T-helper 17 cell (primary cell): ENCODE measurements at places on chromosomes 7 and 10. TPM values are rescaled to one million over a fixed set of nuclear protein-coding genes. Genes with fewer than 3 reads are reported as not detected.

GRCh38 chr10:62038609-62039190 lies 137.2 kb downstream of the ARID5B start:
- H3K4me3 ChIP-seq, result peak overlapping the region; percentile 68
- peak overlapping the region; percentile 72 for H3K27ac ChIP-seq
- peak; percentile 64 for DNase-seq
- no peaks in the 10 kb centered on the region for H3K27me3 ChIP-seq
- no peaks in the 10 kb centered on the region for H3K36me3 ChIP-seq

DNA sequence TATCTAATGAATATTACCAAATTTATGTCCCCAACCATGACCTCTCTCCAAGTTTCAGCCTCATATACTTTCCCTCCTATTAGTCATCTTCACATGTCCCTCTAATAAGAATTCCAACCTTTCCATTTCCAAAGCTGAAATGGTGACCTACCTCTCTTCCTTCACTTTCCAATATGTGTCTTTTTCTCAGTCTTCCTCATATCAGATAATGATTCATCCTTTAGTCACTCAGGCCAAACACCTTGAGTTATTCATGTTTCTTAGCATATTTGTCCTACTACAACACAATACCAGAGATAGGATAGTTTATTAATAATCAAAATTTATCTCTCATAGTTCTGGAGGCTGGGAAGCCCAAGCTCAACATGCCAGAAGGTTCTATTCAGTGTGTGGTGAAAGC lies 318.5 kb upstream of the ZWINT start:
- H3K4me1 ChIP-seq, result no peaks in the 10 kb centered on the region
- no peaks in the 10 kb centered on the region for H3K36me3 ChIP-seq
- H3K27ac ChIP-seq, result no peak overlapping the region
- DNase-seq, result no peak

DNA sequence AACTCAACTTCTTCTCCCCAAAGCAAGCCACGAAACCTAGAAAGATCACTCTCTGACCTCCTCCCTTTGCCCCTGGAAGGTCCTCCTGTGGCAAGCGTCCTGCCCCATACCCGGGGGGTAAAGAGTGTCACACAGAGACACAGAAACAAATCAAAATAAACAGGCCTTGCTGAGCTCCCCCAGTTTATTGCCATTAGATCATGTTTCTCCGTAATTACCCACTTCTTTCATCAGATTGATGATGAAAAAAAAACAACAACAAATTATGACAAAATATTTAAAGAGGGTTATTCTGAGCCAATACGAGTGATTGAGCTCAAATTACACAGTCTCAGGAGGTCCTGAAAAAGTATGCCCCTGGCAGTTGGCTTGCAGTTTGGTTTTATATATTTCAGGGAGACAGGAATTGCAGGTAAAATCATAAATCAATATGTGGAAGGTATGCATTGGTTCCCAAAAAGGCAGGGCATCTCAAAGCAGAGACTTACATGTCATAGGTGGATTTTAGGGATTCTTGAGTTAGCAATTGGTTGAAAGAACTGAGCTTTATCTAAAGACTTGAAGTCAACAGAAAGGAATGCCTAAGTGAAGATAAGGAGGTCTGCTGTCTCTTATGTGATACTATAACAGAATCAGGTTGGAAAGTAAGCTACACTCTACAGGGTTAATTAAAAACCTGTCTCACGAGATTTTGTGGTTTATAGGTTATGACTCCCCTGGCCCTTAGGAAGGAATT lies 86.2 kb downstream of the APBB1IP start:
- H3K4me1 ChIP-seq, result peaks cover 10% of the 10 kb centered on the region

DNA sequence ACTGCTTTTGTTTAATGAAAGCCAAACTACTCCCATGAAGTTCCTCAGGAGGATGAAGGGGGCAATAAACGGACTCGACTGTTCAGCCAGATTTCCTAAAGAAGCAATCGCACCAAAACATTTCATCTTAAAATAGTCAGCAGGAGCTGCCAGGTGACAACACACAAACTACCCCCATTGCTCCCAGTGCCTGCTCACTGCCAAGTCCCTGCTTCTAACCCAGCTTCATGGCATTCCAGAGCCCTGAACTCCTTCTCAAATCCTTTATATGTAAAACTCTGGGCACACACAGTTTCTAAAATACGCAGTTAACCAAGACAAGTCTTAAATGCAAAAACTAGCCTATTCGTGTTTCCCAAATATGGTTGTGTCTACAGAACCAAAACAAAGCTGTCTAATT lies 110.0 kb downstream of the SORBS1 start:
- no peak overlapping the region for H3K27ac ChIP-seq
- no peak for DNase-seq
- H3K4me1 ChIP-seq, result no peaks in the 10 kb centered on the region
- H3K4me3 ChIP-seq, result no peak overlapping the region
- peaks cover 32% of the 10 kb centered on the region for H3K27me3 ChIP-seq
- H3K36me3 ChIP-seq, result no peaks in the 10 kb centered on the region

- no peak overlapping the region for H3K4me3 ChIP-seq
- H3K27ac ChIP-seq, result peak overlapping the region; percentile 56
- peaks cover 2% of the 10 kb centered on the region for H3K36me3 ChIP-seq
Measured at GRCh38 chr10:18689498-18689897, 30.3 kb downstream of the ARL5B start.

- H3K4me3 ChIP-seq, result peak overlapping the region; percentile 79
- H3K27ac ChIP-seq, result peak overlapping the region; percentile 97
- peaks cover 18% of the 10 kb centered on the region for H3K4me1 ChIP-seq
- no peaks in the 10 kb centered on the region for H3K27me3 ChIP-seq
- no peak for DNase-seq
Measured at GRCh38 chr10:16968416-16969041, 151.3 kb upstream of the RSU1 start.

DNA sequence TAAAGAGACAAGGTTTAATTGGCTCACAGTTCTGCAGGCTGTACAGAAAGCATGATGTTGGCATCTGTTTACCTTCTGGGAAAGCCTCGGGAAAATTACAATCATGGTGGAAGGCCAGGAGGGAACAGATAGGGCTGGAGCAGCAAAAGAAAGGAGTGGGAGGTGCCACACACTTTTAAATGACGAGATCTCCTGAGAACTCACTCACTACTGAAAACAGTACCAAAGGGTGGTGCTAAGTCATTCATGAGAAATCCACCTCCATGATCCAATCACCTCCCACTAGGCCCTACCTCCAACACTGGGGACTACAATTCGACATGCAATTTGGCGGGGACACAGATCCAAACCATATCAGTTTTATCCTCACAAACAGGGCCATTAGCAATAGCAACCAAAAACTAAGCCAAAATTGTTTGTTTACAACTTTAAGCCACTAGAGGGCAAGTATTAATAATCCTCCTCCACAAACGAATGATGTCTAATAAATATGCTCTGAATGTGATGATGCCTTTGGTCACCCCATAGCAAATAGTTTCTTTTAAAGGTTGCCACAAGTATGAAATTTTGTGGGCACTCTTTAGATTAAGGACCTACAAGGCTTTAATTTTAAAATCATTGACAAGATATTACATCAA lies 129.2 kb upstream of the NRBF2 start:
- DNase-seq, result no peak
- peaks cover 50% of the 10 kb centered on the region for H3K27me3 ChIP-seq
- H3K27ac ChIP-seq, result no peak overlapping the region
- H3K36me3 ChIP-seq, result no peaks in the 10 kb centered on the region

- H3K4me1 ChIP-seq, result no peaks in the 10 kb centered on the region
- H3K4me3 ChIP-seq, result no peak overlapping the region
- DNase-seq, result no peak
Measured at GRCh38 chr7:47446871-47447466, 134.9 kb downstream of the TNS3 start.

DNA sequence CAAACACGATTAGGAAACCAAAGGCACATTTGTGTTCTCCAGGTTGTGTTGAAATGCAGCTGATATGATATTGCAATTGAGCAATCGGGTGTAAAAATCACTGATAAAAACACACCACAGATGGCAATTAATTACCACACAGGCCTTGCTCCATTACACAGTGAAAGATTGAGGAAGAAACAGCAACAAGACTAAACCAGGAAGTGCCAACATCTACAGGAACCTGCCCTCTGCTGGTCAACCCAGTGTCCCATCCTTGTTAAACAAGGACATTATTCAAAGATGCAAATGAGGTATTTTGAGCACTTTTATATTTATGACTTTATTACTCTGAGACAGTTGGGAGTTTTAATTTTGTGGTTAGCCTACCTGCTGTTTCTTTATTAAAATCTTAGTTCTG lies 765.6 kb upstream of the GHITM start:
- no peaks in the 10 kb centered on the region for H3K36me3 ChIP-seq
- no peak overlapping the region for H3K4me3 ChIP-seq
- H3K4me1 ChIP-seq, result no peaks in the 10 kb centered on the region
- H3K27ac ChIP-seq, result no peak overlapping the region
- no peak for DNase-seq

- peaks cover 7% of the 10 kb centered on the region for H3K36me3 ChIP-seq
- H3K4me1 ChIP-seq, result peaks cover 59% of the 10 kb centered on the region
- H3K4me3 ChIP-seq, result no peak overlapping the region
- DNase-seq, result no peak
Measured at GRCh38 chr7:107172276-107173032, 3.7 kb downstream of the HBP1 start.

DNA sequence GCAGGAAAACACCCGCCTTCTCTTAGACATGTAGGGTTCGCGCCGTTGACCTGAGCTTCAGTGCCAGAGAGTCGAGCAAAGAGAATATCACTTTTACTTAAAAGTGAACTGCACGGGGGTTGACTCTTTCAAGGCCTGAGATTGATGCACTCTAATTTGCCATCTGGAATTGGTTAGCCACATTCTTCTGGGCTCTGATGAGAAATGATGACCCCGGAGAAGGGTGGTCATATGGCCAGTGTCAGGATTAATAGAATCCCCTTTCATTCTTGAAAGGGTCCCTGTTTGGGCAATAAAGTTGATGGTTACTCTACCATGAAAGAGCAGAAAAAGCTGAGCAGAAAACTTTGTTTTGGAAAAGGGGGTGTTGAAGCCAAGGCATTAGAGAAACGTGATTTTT lies 31.2 kb downstream of the GRK5 start:
- no peaks in the 10 kb centered on the region for H3K27me3 ChIP-seq
- no peak for DNase-seq
- H3K27ac ChIP-seq, result peak overlapping the region; percentile 83
- H3K36me3 ChIP-seq, result no peaks in the 10 kb centered on the region
- peaks cover 24% of the 10 kb centered on the region for H3K4me1 ChIP-seq
- H3K4me3 ChIP-seq, result no peak overlapping the region

DNA sequence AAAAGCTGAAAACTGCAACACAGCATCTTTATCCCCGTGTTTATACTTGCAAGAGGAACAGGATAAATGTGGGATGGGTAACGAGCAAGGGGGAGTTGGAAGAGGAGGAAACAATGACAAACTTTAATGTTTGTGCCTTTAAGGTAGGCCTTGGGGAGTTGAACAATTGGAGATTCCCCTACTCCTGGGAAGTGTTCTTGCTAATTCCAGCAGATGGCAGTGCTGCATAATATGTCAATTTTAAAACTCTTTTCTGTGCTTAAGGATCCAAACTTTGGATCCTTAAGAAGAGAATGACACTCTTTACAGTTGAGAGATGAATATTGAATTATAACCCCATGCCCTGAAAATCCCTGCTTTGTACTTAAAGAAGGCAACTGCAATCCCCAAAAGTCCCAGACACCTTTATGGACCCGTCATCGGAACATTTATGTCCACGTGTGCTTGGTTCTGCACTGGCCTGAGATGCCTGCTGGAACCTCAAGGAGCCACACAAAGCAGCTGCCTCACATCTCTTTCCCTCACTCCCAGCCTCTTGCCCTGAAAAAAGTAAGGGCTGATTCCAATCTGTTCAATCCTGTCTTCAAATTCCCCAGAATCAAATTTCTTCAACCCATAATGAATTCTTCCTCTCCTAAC lies 12.0 kb downstream of the IFIT5 start:
- DNase-seq, result no peak
- H3K4me3 ChIP-seq, result no peak overlapping the region
- H3K27ac ChIP-seq, result no peak overlapping the region

DNA sequence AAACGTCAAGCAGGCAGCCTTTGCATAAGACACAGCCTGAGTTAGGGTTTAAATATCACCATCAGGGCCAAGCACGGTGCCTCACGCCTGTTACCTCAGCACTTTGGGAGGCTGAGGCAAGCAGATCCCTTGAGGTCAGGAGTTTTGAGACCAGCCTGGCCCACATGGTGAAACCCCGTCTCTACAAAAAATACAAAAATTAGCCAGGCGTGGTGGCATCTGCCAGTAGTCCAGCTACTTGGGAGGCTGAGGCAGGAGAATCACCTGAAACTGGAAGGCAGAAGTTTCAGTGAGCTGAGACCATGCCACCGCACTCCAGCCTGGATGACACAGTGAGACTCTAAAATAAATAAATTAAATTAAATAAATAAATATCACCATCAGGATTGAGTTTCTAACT lies 33.0 kb downstream of the SRPK2 start:
- H3K27ac ChIP-seq, result peak overlapping the region; percentile 91
- H3K4me3 ChIP-seq, result no peak overlapping the region
- H3K4me1 ChIP-seq, result peaks cover 51% of the 10 kb centered on the region
- H3K36me3 ChIP-seq, result no peaks in the 10 kb centered on the region

GRCh38 chr10:17061418-17061817 lies 68.2 kb downstream of the CUBN start:
- no peak for DNase-seq
- H3K4me1 ChIP-seq, result peaks cover 6% of the 10 kb centered on the region
- H3K27me3 ChIP-seq, result no peaks in the 10 kb centered on the region
- H3K4me3 ChIP-seq, result no peak overlapping the region
- H3K36me3 ChIP-seq, result peaks cover 4% of the 10 kb centered on the region

DNA sequence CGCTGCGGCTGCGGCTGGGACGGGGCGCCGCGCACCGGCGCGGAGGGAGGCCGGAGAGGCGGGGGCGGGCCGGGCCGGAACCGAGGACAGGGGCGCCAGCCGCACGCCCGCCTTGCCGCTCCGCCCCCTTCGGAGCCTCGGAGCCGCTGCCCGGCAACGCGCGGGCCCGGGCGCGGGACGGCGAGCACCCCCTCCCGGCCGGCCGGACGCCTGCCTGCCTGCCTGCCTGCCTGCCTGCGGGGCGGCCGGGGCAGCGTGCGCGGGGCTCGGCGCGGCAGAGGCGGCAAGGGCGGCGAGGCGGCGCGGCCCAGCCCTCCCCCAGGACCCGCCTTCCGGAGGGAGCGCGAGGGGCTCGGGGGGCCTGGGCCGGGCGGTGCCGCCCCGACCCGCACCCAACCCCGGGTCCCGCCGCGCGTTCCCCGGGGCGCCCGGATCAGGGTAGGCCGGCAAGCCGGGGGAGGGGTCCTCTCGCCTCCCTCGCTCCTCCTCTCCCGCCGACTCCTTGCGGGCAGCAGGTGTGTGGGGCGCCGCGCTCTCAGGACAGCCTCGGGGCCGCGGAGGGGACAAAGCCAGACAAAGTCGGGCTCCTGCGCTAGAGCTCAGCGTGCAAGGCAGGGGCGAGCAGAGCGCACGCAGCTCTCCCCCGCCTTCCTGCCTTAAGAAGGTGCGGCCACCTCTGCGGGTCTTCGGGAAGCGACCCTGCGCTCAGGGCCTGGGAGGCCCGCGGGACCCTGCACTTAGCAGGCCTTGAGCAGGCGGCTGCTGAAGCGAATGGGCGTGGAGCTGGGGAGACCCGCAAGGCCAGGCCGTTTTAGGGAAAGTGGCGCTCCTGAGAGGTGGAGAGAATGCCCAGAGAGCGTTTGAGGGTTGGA lies at the start of gene KIAA1549:
Gene KIAA1549, minus strand, starts transcription at position 58 of the 872 bp plus-strand sequence. CDS start 120 bp downstream, outside the sequence.
- peaks cover 18% of the 10 kb centered on the region for H3K4me1 ChIP-seq
- H3K27me3 ChIP-seq, result peaks cover 49% of the 10 kb centered on the region
- no peak within 1 kb of the TSS for H3K27ac ChIP-seq
- H3K4me3 ChIP-seq, result peak within 1 kb of the TSS; percentile 94
- peak; percentile 20 for DNase-seq

SPDYE8 gene
- not detected for total RNA-seq

SMO gene
- total RNA-seq, result not detected

NODAL gene
- not detected for total RNA-seq

ZNF786 gene
- 2.8 TPM for total RNA-seq

SYCE1 gene
- total RNA-seq, result 0.39 TPM
